Cortex of kidney (tissue), 1 donor: ENCODE measurements at places on chromosomes 5 and 9.

- no peak for DNase-seq
These were observed at the start of gene TXNDC8 for GRCh38 chr9:110337727-110338126. TSS of gene TXNDC8 (minus strand) at chr9:110337863.

DNA sequence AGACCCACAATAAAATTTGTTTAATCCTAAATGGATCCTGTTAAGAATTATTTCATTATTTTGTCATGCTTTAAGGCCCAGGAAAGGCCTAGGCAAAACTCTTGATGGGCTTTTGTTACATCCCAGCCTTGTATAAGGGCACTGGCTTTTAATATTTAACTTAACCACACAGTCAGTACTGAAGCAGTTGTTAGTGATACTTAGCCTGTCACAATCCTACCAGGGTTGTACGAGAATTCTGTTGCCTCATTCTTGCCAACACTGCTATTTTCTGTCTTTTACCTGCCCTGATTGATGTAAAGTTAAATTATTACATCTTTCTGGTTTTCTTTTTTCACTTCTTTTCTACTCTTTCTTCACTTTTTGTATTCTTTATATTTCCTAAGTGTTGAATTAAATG is 10.9 kb downstream of the ZNF169 start:
- no peak for DNase-seq

DNA sequence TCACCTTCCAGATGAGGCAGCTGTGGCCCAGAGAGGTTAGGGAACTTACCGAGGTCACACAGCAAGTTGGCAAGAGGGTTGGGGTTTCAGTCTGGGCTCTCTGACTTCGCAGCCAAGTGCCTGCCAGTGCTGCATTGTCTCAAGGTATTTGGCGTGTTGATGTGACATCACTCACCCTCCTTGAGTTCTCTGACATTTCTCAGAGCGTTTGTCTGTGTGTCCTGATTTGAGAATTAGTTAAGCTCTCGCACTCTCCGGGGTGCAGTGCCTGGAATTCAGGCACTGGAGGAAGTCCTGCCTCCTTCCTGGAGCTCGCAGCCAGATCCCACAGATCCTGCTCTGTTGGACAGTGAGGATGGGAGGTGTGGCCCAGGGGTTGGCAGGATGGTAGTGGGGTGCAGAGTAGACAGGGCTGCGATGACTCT is 25.7 kb downstream of the WWC1 start:
- DNase-seq, result no peak

- no peak for DNase-seq
These were observed 532.7 kb upstream of the DMAC1 start for GRCh38 chr9:8332331-8332650.

GRCh38 chr5:158033076-158033475 is 174.1 kb upstream of the CLINT1 start:
- no peak for DNase-seq

DNA sequence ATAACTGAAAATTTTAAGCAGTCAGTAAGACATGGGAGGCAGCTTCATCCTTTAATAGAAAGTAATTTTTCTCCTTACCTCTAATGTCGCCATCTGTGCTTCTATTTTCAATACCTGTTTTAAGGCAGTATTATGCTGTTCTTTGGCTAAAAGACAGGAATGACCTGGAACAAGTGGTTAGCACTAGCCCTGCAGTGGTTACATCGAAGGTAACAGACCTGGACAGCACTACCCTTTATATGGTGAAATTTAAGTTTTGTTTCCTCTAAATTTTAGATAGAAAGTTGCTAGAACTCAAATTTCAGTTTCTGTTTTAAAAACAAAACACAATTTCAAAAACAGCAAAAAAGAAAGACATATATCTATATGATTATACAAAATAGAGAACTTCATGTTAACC is 534.1 kb upstream of the CDH6 start:
- DNase-seq, result no peak

DNA sequence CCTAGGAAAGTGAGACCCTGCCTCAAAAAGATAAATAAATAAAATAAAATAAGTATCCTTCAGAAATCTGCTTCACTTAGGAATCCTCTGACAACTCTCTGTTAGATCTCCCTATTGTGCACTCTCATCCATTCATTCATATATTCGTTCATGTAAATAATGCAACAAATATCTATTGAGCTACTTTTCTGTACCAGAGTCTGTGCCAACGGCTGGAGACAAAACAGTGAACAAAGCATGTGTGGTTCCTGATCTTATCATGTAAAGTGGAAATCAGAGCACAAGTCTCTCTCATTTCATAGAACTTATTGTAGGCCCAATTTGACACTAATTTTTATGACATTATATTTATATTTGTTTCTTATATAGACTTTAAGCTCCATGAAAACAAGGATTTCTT is 40.3 kb upstream of the DAB2 start:
- DNase-seq, result no peak

- no peak for DNase-seq
These were observed 77.9 kb upstream of the DAB2 start for GRCh38 chr5:39502704-39503103.
